ENCODE measurements at places on chromosomes 16 and 17.
A peak's percentile ranks its signal among the peaks of the same experiment; 100 is the strongest.

- DNase-seq, result peak; percentile 32
Observed at GRCh38 chr17:38898291-38898679, 27.1 kb upstream of the LASP1NB start.

GRCh38 chr17:45431531-45432404 lies 902 bp downstream of the ARHGAP27 start:
- peak; percentile 78 for DNase-seq

GRCh38 chr17:29076087-29076486 lies 33.1 kb downstream of the PIPOX start:
- no peak for DNase-seq

GRCh38 chr17:44314031-44314430 lies 5.6 kb downstream of the RUNDC3A start:
- no peak for DNase-seq

- DNase-seq, result no peak
Observed at GRCh38 chr17:61863801-61864126, 436 bp upstream of the BRIP1 start.

DNA sequence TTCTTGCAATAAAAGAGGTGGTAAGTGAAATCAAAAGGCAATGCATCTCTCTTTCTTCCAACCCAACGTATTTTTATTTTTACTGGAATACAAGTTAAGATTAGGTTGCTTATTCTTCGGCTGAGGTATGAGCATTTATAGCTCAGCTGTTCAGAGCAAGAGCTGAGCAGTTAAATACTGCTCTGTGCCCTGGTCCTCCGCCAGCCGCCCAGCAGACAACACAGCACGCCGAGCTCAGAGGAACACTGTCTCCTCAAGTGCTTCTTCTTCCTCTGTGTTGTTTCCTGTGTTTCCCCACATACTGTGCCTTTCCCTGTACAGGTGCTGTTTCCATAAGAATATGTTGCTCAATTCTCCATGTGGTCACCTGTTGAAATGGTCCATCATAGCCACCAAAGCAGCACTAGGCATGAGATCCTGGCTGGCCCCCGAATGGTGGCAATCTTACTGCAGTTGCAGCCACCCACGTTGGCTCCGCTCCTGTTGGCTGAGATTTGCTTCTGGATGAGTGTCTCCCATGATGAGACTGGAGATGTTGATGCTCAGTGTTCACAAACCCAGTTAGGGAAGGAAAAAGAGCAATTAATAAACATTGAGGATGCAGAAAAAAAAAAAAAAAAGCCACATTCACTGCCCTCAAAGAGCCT lies 515.3 kb downstream of the GRIN2A start:
- no peak for DNase-seq

- DNase-seq, result no peak
Observed at GRCh38 chr16:57166451-57166850, 19.4 kb downstream of the PSME3IP1 start.

DNA sequence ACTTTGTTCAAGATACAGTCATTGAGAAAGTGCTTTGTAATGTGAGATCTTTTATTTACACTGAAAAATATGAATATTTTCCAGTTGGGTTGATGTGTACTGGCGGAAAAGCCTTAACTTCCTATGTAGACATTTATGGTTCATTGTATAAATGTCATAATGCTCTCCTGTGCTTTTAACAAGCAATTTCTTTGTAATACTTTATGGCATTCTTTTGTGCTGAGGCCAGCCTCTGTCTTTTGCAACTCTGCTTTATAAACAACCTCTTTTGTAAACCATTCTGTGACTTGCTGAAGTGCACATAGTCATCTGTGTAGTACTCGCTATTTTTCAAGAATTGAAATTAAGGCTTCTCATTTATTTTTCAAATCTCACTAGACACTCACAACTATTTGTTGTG lies 291.2 kb downstream of the CDH11 start:
- no peak for DNase-seq

DNA sequence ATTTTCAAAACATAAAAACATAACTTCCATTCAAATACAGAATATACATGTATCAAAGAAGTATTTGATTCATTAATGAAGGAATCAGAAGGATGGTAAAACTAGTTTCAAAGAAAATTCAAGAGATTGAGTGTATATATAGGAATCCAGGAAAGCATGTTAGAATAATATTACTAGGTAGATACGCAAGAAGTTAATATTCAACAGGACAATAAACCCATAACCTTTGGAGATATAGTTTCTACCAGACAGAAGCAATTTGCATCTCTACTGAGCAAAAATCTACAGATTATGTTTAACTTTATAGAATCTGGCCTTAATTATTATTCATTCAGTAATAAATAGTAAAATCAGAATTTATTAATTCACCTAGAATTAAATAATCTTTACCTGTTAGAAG lies 166.8 kb downstream of the CNTNAP4 start:
- no peak for DNase-seq

DNA sequence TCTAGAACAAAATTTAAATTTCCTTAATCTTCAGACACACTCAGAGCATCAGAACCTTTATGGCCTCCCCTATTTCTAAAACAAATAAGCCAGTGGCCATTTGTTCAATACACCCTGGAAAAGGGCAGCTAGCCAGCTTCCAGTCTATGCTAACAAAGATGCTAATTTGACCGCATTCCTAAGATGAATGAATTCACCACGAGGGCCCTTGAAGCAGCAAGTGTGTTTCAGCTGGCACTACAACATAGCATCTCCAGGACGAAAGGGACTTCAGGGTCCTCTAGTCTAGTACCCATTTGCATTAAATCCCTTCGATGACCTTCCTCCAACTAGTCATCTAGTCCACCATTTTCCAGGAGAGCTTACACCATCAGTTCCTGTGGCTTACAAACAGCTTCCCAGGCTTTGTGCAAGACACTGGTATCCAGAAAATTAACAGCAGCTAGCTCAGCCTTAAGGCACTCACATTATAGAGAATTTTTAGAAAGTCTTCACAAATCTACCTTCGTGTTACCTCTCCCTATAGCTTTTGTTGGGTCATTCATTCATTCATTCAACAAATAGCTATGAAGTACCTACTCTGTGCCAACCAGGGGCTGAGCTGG lies 10.9 kb downstream of the KRT37 start:
- no peak for DNase-seq

- DNase-seq, result no peak
Observed at GRCh38 chr17:27069842-27070508, 223.9 kb upstream of the WSB1 start.

GRCh38 chr16:12123462-12123861 lies 146.9 kb downstream of the SNX29 start:
- DNase-seq, result no peak

- no peak for DNase-seq
Observed at GRCh38 chr17:44749980-44750318, 8.8 kb upstream of the ADAM11 start.

DNA sequence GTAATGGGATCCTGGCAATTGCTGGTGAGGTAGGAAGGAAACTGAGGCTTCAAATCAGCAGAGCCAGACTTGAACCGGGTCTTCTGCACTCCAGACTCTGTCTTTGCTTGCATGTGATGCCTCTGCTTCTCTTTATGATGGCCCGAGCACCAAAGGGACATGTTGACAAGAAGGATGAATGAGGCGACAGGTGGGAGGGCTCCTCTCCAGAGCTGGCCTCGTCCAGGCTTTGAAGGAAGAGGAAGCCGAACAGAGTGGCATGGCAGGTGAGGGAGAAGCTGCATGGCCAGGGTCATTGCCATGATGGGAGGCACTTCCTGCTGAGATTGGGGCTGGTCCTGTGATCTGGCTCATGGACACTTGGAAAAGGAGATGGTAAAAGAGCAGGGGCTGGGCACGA lies 40.8 kb downstream of the AKAP1 start:
- DNase-seq, result no peak

DNA sequence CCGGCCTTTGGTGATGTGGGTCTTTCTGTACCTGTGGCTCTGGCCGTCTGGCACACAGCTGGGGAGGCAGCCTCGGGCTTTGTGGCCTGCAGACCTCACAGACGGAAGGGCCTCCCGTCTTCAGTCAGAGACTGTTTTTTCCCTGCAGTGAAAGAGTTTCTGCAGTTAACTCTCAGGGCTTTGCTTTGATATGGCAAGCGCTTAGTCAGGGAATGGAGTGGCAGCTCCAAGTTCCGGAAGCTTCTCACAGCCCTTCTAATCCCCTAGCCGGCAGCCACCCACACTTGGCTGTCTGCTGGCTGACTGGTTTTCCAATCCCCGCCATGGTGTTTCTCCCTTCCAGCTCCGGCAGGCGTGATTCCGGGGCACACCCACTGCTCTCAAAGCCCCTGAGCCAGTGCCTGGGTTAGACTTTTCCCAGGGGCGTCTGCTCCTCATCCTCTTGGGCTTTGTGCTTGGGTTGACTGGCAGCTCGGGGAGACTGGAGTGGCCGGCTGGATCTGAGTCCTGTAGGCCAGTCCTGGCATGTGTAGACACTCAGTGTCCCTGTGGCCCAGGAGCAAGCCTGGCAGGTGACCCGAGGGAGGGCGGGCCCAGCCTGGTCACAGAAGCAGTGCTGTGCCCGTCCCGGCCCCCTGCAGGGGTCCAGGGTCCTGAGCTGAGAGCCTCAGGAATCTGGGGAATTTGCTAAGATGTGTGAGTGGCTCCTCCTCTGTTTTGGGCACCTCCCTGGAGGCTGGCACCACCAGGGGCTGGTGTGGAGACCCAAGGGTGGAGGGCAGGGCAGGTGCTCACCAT lies 29.9 kb downstream of the BAIAP2 start:
- DNase-seq, result no peak

GRCh38 chr16:49348408-49349176 lies 25.0 kb upstream of the C16orf78 start:
- DNase-seq, result no peak

- no peak for DNase-seq
Observed at GRCh38 chr16:67019171-67019570, 9.8 kb upstream of the CBFB start.

DNA sequence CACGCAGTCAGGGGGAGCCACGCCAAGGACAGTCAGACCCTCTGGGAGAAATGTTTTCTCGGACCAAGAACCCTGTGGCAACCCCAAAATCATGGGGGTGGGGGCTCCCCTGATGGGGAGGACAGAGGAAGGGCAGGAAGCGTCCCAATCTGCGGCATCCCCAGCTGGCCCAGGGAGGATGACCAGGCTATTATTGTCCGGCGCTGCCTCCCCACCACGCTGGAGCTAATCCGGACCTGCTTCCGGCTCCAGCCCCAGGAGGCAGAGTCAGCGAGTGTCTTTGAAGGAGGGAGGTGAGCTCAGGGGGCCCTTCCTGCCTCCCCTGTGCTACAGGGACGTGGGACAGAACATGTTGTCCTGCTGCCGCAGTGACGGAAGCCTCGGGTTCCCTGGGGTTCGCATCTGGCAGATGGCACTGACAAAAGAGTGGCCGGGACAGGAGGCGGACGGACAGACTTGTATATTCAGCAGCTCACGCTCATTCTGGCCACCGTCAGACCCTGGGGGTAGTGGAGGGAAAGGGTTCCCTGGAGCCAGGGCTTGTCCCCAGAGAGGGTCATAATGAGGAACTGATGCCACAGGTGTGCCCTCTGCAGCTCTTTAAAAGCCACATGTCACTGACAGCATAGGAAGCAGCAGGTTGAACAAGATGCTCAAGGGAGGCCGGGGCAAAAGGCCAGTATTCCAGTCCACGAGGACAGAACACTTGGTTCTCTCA lies 54.3 kb upstream of the CDC42EP4 start:
- no peak for DNase-seq

GRCh38 chr16:81321536-81321935 lies 6.8 kb downstream of the GAN start:
- no peak for DNase-seq

DNA sequence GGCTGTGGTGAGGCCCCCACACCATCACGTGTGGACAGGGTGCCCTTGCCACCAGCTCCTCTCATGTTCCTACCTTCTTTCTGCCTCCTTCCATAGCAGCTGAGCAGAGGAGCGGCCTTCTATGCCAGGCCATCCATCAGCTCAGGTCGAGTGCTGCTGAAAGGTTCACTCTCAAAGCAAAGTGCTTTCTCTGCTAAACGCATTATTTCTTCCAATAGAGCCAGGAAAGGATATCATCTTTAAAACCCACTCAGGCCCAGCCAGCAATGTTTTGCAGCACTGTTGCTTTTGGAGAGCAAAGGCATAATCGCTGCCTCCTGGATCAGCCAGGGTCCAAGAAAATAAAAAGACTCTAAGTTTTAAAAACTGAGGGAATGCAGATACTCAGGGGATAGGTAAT lies 54.9 kb upstream of the GPRC5B start:
- no peak for DNase-seq

DNA sequence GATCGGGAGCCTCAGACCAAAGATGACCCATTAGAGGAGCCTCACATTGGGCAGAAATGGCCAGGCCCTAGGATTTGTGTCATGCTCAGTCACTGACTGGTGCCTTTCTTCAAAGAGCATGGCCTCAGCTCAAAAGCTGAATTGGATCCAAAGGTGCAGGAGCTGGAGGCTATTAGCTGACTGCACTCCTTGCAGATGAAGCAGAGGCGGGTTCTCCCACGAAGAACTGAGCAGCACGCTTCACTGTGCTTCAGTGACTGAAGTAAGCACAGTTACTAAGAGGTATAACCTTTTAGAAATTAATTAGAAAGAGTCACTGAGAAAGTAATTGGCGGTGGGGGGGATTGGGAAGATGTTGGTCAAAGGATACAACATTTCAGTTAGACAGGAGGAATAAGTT lies 18.7 kb upstream of the COX10 start:
- no peak for DNase-seq

DNA sequence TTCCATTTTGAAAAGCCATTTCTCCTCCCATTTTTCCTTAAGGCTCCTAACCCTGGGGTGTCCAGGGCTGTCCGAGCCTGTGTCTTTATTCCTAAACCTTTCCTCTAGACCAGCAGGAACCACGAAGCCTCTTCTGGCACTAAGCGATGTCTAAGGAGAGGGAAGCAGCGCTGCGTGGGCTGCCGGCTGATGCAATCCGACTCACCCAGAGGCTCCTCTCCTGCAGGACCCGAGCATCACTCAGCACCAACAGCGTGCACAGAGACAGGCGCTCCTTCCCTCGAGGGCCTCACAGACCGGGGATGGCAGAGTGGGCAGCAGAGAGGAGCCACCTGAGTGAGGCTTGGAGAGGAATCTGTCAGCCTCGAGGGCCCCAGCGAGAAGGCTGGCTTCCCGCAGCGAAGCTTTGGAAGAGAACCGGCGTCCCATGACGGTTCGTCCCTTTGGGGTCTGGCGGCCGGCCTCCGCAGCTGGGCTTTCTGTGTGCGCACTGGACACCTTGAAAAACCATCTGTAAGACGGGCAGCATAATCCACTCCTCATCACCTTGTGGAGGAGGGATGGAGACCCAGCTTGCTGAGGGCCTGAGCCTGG lies 174.3 kb downstream of the FOXL1 start:
- DNase-seq, result no peak

DNA sequence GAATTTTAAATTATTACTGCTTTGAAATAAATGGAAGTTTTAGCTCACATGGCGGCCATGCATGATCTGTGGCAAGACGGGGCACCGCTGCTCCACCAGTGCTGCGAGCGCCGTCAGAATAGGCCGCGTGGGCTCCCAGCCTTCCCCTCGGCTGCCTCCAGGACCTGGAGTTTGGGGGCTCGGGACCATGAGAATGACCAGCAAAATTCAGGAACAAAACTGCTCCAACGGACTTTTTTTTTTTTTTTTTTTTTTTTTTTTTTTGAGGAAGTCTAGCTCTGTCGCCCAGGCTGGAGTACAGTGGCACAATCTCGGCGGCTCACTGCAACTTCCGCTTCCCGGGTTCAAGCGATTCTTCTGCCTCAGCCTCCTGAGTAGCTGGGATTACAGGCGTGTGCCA lies 38.3 kb upstream of the AKAP1 start:
- no peak for DNase-seq

GRCh38 chr16:89010210-89010925 lies 33.4 kb upstream of the CBFA2T3 start:
- DNase-seq, result no peak

Measured in CD4-positive, alpha-beta T cell treated with Interleukin-12 subunit alpha and Interleukin-12 subunit beta, for 1 hour (primary cell).